Stimulated activated CD4-positive, alpha-beta T cell treated with anti-CD3 and anti-CD28 coated beads, Interleukin-15, amount 100 ng/mL, for 1 hour (primary cell): ENCODE measurements at places on chromosomes 11 and 22.

DNA sequence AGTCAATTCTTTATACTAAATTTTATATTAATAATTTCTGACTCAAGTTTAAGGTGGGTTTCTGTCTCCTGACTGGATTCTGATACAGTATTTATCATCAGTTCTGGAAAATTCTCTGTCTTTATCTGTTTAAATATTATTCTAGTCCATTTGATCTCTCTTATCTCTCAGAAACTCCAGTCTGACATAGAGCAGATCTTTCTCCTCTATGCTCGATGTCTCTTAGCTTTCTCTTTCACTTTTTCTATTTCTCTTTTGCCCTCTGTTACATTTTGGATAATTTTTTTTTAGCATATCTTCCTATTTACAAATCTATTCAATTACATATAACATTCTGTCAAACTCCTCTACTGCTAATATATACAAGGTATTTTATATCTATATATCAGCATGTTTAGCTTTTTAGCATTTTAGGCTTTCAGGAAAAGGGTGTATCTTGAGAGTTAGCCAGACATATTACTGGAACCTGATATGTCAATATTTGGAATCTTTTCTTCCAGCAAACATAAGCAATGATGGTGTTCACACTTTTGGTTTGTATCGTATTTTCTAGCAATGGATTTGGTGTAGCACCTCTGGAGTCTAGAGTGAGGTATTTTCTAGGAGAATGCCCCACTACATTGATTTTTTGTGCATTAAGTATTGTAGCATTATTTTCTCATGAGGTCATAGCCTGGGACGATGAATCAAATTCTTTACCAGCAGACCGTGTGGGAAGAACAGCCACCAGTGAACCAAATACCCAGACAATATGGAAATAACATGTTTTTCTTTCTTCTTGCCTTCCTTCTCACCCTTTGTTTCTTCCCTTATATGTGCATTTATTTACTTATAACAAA, 4.1 kb upstream of the NNMT start:
- DNase-seq, result no peak

GRCh38 chr22:46537225-46537945, at the start of gene CELSR1:
Gene CELSR1, minus strand, starts transcription at chr22:46537620. Its CDS starts 450 bp downstream, at chr22:46537170.
- no peak for DNase-seq

- DNase-seq, result no peak
These were observed 25.1 kb downstream of the ARHGEF17 start for GRCh38 chr11:73333173-73333572.

DNA sequence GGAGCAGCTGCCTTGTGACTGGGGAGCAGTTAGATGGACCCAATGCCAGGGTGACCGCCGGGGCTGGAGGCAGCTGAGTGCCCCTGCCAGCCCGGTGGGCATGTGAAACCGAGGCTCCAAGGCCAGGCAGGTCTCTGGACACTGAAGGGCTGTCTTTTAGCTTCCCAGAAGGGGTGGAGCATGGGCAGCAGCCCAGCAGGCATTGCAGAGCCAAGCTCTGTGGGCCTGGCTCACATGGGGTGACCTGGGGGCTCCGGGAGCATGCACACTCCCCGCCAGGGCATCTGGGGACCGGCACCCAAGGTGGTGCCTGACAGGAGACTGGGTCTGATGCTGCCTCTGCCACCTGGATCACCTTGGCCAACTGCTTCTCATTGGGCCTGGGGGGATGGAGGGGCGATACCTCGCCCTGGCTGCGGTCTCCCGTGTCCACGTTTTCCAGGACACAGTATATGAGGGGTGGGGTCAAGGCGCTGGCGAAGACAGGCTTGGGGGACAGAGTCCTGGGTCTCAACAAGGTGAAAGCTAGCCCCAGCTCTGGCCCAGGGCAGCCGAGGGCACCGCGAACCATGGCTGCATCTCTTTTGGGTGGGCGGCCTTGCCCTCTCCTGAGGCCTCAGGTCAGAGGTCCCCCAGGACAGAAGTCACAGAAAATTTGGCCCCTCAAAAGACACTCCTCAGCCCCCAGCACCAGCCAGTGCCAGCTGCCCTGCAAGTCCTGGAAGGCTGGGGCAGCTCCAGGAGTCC, 3.5 kb downstream of the INS start:
- DNase-seq, result no peak

- DNase-seq, result no peak
These were observed 23.8 kb downstream of the ARHGAP1 start for GRCh38 chr11:46676436-46677158.

DNA sequence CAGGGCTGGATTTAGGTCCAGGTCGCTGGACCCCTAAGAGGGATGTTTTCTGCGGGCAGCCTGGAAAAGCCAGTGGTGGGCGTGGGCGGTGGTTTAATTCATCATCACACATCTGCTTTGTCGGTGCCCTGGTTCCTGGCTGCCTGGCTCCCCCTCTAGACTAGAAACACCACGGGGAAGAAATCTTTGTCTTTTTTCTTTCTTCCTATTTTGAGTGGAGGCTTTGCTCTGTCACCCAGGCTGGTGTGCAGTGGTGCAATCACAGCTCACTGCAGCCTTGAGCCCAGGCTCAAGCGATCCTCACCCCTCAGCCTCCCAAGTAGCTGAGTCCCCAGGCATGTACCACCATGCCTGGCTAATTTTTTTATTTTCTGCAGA, 86.6 kb upstream of the LINC01488 start:
- DNase-seq, result no peak

DNA sequence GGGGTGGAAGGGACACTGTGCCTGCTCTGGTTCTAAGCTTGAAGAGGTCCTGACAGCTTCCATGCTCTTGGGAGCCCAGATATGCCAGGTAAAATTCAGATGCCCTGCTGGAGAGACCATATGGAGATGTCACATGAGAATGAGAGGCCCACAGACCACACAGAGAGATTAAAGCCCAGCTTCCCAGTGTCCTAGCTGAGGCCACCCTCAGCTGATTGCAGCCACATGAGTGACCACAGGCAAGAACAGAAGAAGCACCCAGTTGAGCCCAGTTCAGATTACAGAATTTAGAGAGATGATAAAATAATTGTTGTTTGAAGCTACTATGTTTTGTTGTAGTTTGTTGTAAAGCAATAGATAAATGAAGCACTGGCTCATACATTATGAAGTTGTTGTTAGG, 14.4 kb upstream of the PVALB start:
- no peak for DNase-seq

DNA sequence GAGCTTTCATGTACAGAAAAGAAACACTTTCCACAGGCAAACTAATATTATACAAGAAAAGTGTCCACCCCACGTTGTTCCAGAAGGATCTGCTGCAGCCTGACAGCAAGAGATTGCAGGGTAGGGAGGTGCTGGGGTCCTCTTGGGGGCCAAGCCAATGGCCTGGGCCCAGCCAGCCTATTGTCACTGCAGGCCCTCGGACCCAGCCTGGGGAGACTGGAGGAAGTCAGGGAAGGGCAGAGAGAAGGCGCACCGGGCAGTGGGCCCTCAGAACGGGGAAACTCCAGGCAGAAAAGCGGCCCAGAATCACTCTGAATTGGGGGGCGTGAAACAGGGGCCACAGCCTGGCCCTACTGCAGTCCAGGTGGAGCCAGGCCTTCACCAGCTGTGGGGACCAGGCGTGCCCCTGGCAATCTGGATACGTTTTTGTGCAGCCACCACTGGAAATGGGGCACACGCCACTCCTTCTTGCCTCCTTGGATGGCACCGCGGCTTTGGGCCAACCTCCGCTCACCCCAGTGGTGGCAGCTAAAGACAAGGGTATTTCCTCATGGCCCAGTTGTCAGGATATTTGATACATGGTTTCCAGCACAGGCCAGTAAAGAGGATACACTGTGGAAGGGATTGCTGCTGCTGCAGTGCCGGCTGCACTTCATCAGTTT, 3.9 kb upstream of the NAP1L4 start:
- no peak for DNase-seq

DNA sequence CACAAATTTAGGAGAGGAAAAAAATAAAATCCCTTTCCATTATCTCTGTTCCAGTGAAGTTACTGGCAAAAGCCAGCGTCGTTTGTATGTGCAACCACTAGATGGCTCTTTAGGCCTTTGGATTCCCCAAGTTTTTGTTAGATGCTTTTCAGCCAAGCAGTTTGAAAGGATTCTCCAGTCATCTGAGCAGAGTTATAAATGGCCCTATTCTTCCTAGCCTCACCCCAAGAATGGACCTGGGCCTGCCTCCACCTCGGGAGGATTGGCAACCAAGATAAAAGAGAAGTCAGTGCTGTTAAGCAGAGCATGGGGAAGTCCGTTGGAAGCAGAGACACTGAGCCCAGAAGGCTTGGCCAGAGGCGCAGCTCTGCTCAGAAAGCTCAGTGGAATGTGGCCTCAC, 15.4 kb downstream of the FAM181B start:
- no peak for DNase-seq

GRCh38 chr11:42169191-42169590, 709.7 kb upstream of the LRRC4C start:
- DNase-seq, result no peak

- no peak for DNase-seq
These were observed 73.2 kb downstream of the KIAA1671 start for GRCh38 chr22:25025491-25026400.

- no peak for DNase-seq
These were observed 73.6 kb upstream of the GNAZ start for GRCh38 chr22:22996511-22997261.

DNA sequence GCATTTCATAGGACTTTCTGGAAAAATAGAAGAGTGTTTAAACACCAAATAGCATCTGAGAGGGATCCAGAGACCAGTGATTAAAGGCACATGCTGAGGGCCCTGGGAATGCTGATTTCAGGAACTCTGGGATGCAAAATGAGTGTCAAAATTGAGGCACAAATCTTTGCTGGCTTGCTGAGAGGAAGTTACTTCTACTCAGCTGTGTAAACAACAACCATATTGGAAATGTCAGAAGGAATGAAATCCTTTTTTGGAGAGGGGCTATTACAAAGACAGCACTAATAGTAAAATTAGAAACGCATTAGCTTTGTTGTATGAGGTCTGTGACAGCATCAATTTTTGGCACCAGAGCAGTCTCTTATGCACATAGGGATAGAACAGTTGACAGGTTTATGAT, 267.8 kb upstream of the RAG2 start:
- no peak for DNase-seq

GRCh38 chr11:283405-284104, 5.3 kb downstream of the NLRP6 start:
- DNase-seq, result no peak
